ENCODE measurements at places on chromosomes 1 and 21.

DNA sequence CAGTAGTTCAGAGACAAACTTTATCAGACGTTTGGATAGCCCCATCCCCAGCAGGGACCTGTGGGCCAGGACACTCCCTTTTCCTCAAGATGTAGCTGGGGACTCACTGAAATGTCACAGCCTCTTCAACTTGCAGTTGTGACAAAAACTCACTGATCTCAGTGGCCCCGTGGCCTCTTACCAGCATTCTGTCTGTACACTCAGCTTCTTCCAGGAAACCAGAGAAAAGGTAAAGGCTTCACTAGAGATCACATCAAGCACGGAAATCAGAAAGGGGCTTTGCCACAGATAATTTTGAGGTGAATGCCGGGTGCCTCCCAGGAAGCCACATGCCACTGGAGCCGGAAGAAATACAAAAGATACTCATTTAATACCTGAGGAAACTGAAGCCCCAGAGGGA lies 122.2 kb downstream of the CCDC185 start:
- peak; percentile 40 for DNase-seq

- DNase-seq = no peak
Measured at GRCh38 chr1:13809461-13810159, 109.6 kb downstream of the PRDM2 start.

- DNase-seq = no peak
Measured at GRCh38 chr1:12290828-12291227, 61.0 kb downstream of the VPS13D start.

DNA sequence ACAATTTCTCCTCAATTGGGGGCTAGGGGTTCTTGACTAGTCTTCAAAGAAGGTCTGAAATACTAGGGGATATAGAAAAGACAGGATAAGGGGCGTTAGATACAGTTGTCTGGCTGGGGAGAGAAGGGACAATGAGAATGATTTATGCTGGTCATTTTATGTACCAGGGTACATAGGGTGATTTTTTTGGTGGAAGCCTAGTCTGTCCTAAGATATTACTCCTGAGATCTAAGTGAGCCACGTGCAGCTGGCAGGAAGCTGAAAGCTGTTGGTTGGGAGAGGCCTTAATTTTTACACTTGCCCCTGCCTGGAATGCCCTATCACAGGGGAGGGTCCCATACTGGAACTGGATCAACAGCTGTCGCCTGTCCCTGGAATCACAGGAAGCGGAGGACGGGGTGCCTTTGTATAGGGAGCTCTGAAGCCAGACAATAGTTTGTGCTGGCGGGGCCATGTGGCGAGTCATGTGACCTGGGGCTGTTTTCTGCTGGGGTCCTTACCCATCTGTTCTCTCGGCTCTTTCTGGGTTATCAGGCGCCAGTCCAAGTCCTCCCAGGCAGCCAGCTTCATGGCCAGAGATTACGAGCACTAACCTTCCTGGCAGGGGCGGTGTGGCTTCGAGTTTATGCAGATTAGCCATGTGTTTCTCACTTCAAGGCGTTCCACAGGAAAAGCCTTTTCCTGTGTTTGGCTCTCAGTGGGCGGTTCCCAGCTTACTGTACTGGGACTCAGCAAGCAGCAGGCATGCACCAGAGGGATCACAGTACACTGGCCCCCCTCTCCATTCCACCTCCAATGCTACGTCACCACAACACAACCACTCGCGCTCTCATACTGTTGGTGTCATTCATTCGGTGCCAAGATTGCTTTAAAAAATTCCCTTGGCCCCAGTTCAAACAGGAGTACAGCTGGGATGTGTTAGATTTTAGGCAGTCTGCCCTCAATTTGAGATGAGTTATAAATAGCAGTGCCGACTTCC lies 27.5 kb downstream of the ARID1A start:
- DNase-seq = peak; percentile 15

DNA sequence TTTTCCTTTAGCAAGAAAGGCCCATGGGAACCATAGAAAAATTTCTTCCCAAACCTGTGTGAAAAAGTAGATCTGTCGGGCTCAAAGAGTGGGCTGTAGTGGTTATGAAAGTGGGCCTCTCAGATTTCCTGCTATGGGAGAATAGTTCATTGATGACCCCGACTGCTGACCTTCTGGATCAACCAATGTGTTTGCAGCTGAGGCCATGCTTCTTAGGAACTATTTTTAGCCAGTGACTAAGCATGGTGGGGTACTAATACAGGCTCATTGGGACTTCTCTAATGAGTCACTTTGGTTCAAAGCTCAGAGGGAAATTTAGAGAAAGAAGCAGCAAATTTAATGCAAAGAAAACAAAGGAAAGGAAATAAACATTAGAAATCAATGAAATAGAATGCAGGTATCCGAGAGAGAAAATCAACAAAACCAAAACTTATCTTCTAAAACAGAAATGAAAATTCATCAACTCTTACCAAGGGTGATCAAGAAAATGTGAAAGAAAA lies 12.6 kb upstream of the PSMA5 start:
- no peak for DNase-seq

Data from activated effector memory CD4-positive, alpha-beta T cell treated with Interleukin-2 at 50 U/mL for 16 hours (primary cell).